NCI-H2171 (cell line): ENCODE measurements at places on chromosomes 1 and 21.

- DNase-seq = no peak
Observed at GRCh38 chr1:45934947-45935346, 131.5 kb downstream of the MAST2 start.

DNA sequence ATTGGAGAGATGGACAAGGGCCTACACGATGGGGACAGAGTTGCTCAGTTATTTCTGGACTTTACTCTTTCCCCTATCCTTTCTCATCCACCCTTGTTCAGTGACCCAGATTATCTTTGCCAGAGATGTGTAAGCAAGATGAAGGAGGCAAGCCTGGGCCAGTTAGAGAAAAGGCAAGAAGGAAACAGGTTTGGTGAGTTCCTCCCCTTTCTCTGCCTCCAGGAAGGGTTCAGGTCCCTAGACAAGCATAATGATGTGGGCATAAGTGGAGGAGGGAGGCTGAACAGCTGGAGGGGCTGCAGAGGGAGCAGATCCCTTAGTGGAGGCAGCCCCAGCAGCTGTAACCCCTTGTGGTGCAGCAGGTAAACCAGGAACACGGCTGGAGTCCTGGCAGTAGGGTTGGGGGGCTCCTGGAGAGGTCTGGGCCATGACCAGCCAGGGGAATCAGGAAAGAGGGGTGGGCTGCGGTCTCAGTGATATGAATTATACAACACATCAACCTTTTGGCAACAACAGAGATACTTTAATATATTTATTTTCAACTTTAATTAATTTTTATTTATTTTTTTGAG lies 9.2 kb upstream of the CDC42 start:
- DNase-seq = no peak

GRCh38 chr1:248811514-248812490 lies 13.9 kb downstream of the SH3BP5L start:
- no peak for DNase-seq

GRCh38 chr1:185062710-185063370 lies 17.5 kb downstream of the RNF2 start:
- DNase-seq = no peak

DNA sequence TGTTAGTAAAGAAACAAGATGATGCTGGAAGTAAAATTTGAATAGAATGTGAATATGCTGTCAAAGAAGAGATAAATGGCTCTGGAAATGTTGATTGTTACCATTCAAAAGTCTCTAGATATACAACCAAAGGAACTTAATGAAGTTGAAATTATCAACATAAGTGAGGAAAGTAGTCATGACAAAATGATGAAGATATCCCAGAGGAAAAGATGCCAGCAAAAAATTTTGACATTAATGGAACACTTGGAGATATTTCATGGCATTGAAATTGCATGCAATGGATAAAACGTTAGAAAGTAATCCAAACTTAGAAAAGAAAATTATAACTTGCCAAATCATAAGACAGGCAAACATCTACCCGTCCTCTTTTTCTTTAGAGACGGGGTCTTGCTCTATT lies 154.5 kb upstream of the OLFM3 start:
- DNase-seq = no peak

DNA sequence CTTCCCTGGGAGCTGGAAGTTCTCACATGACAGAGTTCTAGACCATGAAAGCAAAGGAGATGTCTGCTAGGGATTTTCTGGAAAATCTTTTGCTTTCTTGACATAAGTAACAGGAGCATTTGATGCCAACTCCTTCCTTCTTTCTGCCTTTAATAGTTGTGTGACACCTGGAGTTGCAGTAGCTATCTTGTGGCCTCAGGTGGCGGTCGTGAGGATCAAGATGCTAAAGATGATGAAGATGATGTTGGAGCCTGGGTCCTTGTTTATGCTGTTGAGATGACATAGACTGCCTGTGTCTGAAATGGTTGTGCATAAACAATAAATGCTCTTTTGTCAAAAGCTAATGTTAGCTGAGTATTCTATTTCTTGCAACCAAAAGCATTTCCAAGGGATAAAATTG lies 32.7 kb upstream of the KIRREL1 start:
- no peak for DNase-seq

GRCh38 chr1:56957931-56958330 lies 7.9 kb downstream of the C8B start:
- DNase-seq = no peak

- DNase-seq = peak; percentile 7
Observed at GRCh38 chr1:9721606-9722377, 70.3 kb downstream of the PIK3CD start.

- DNase-seq = no peak
Observed at GRCh38 chr1:35587736-35588135, 14.6 kb downstream of the TFAP2E start.

DNA sequence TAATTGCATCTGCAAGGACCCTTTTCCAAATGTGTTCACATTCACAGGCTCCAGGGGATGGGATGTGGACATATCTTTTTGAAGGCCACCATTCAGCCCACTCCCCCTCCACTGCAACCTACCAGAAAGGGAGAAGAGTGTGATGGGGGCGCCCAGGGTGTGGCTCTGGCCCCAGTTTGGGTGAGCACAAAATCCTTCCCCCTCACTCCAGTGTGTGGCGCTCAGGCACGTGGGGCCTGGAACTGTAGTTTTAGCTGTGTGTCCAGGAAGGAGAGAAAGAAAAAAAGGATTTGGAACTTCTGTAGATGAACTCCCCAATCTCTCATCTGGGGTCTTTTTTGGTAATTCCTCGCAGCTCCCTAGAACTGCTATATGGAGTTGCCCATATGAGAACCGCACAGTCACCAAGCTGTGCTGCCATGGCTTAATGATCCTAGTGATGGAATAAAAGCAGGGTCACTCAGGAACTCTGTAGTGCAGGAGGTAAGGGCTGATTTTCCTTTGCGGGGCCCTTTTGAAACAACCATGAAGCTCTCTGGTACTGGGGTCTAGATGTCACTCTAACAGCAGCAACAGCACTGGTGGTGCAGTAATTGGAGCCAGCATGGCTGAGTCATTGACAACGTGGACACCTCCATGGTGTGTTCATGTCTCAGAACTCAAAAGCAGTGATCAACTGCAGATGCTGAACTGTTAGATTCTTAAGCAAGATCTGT lies 17.0 kb downstream of the AGT start:
- no peak for DNase-seq

- DNase-seq = no peak
Observed at GRCh38 chr21:45130324-45130774, 56.0 kb downstream of the ADARB1 start.

GRCh38 chr21:38384238-38384560 lies 114.1 kb downstream of the ERG start:
- no peak for DNase-seq

DNA sequence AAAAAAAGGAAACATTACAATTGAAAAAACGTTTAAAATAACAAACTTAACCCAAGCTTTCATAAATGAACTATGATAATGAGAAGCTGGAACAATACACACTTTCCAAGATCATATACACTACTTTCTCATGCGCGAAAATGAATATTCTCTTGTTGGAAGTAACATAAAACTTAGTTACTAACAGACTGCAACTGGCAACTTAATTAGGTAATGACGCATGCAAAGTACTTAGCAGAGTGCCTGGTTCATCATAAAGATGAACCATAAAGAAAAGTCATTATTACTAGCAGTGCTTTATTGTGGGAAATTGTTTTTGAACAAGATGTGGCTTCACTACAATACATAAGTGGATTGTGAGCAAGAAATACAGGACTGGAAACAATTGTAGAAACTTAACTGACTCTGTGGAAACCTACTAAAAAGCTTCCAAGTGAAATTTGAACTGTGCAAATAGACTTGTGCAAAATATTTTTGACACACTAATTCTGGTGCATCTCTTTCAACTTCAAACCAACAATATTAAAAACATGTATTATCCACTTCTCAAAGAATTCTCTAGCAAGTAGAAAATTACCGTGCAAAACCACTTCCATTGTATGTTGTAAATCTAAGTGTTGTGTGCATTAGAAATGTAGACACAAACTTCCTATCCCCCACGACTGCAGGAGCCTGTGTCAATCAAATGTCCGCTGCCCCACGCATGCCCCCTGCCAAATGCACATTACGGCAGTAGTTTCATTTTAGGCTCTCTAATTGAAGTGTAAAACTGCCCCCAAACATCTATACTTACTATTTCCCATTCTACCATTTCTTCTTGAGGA lies 2.0 kb downstream of the ARHGAP29 start:
- DNase-seq = no peak

GRCh38 chr1:214154596-214155292 lies 126.2 kb upstream of the SMYD2 start:
- no peak for DNase-seq

DNA sequence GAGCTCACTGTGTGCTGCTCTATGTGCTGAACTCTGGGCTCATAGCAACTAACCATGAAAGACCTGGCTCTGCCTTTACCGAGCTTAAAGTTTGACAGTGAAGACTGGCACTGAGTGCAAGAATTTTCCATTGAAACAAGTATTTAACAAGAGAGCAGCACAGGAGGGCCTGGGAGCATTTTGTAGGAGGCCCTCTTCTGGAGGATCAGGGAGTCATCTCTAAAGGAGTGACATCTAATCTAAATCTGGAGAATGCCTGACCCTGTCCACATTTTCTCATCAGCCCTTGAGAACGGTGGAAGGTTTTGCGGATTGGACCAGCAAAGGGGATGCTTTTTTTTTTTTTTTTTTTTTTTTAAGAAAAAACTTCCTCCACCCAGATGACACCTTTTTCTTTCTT lies 150.8 kb downstream of the ROR1 start:
- DNase-seq = no peak

DNA sequence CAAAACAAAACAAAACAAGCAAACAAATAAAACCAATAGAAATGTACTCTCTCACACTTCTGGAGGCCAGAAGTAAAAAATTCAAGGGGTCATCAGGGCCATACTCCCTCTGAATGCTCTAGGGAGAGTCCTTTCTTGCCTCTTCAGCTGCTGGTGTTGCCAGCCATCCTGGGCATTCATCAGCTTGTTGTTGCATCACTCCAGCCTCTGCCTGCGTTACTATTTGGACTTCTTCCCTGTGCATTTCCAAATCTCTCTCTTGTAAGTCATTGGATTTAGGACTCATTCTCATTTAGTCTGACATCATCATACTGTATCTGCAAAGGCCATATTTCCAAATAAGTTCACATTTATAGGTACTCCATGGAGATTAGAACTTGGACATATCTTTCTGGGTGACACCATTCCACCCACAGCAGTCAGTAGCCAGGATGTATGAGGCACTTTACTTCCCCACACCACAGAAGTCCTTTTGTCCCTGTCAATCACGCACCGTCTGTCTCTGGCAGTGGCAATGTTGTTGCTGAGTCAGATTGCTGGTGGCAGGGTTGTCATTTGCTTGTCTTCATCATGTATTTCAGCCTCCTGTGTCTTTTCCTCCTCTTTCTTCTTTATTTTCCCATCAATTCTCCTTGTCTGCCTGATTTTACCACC lies 151.0 kb upstream of the KCNJ6 start:
- no peak for DNase-seq

GRCh38 chr1:6241887-6242740 lies 1.9 kb upstream of the HES3 start:
- DNase-seq = no peak

DNA sequence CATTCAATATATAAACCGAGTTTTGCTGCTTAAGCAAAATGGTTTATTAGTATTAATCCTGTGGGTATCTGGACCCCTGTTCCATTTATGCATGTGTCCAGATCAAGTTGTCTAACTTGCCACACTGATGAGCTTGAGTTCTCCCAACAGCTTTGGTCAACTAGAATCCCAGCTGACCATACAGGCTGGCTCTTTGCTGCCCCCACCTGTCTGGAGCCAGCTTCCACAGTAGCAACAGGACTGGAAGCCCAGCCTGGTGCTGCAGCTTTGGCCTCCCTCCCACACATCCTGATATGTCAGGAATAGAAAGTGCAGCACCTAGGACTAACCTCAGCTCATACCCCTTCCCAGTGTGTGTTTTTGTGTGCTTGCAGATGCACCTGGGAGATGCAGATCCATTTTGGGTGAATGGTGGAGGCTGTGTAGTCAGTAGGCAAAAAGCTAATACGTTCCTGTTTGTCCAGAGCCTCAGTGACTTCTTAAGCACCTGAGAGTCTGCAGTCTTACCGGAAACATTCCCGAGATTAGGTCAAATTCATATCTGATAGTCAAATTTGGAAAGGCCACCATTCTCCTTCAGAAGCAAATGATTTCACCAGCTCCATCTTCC lies 40.9 kb upstream of the BEND5 start:
- DNase-seq = no peak

DNA sequence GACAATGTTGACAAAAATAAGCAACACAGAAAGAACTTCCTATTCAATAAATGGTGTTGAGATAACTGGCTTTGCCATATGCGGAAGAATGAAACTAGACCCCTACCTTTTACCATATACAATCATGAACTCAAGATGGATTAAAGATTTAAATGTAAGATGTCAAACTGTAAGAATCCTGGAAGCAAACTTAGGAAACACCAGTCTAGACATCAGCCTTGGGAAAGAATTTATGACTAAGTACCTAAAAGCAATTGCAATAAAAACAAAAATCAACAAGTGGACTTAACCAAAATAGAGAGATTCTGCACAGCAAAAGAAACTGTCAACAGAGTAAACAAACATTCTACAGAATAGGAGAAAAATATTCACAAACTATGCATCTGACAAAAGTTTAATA lies 16.1 kb upstream of the CLDN8 start:
- no peak for DNase-seq

- DNase-seq = no peak
Observed at GRCh38 chr1:245118806-245119205, 36.0 kb upstream of the KIF26B start.

GRCh38 chr1:230250666-230251065 lies 175.5 kb downstream of the PGBD5 start:
- no peak for DNase-seq

DNA sequence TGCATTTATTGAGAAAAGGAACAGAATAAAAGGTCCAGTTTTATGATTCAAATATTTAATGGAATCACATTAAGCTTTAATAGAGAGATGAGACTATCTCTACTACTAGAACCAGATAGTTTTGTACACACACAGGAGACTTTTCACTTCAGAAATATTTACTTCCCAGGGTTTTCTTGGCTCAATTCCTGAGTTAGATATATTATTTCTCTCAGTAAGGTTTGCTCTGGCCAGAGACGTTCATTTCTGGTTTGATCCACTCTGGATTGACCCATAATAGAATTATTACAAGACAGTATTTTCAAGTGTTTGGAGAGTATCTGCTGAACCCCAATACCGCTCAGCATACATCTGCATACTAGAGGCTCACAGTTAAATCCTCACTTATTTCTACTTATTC lies 1.3 kb upstream of the RCOR3 start:
- DNase-seq = no peak

DNA sequence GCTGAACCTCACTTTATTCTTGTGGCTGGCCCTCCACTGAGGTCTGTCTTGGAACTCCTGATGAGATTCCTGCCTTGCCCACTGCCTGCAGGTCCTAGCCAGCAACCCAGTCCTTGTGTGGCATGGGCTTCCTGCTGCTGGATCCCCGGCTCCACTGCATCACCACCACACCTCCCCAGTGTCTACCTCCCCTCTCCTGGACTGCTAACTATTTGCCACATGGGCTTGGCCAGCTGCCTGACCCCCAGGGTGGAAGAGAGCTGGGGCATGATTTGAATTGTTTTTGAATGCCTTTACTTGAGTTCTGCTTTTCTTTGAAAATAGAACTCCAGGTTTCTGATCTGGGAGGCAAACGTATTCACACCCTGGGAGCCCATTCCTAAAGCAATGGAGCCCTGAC lies 41.2 kb downstream of the SPAG17 start:
- no peak for DNase-seq
